ENCODE measurements at places on chromosomes 4 and X.

DNA sequence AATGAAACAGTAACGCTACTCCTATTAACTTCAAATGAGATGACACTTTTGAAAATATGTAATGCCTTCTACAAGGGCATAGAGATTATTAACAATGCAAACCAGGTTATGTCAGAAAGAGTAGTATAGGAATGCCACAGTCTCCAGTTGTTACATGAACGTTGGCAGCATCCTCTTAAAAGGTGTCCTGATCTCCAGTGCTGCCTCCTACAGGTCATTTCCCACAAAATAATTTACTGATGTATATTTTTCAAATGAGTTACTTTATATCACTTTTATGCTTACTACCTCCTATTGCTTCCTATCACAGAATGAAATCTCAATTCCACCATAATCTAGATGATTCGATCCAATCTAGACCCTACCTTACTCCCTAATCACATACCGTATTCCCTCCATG is 195.2 kb upstream of the EPHA5 start:
- H3K4me1 ChIP-seq: no peaks in the 10 kb centered on the region
- DNase-seq: no peak
- no peak overlapping the region for H3K4me3 ChIP-seq
- H3K27me3 ChIP-seq: no peaks in the 10 kb centered on the region
- no peak overlapping the region for H3K27ac ChIP-seq
- no peaks in the 10 kb centered on the region for H3K36me3 ChIP-seq

GRCh38 chr4:160562661-160563060 is 1459.8 kb downstream of the RAPGEF2 start:
- H3K36me3 ChIP-seq: no peaks in the 10 kb centered on the region
- no peaks in the 10 kb centered on the region for H3K27me3 ChIP-seq
- no peaks in the 10 kb centered on the region for H3K4me1 ChIP-seq
- H3K4me3 ChIP-seq: no peak overlapping the region

DNA sequence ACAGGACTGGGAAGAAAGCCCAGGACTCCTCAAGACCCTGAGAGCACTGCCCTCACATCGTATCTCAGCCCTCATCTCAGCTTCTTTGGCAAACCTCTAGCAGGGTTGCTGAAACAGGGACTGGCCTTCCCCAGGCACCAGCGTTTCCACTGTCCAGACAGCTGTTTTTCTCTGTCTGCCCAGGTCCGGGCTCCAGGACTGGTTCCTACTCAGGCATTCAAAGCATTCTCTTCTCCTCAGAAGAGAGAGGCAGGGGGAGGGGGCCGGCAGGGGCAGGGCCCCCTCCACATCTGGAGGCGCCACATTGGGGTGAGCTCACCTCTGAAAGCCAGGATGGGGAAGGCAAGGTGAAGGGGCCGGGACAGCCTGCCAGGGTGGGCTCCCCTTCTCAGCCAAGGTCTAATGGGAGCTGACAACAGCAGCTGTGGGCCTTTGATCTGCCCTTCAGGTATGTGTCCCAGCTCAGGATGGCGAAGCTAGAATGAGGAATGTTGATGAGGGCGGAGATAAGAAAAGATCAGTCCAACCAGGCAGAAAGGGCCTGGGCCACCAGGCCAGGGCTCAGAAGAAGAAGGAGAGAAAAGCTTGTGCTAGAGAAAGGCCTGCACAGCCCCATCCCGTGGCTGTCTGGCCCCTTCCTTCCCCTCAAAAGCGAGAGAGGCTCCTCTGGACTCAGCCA is 60.4 kb downstream of the PJA1 start:
- no peak for DNase-seq
- H3K27me3 ChIP-seq: no peaks in the 10 kb centered on the region
- no peaks in the 10 kb centered on the region for H3K36me3 ChIP-seq
- H3K27ac ChIP-seq: no peak overlapping the region
- no peak overlapping the region for H3K4me3 ChIP-seq

DNA sequence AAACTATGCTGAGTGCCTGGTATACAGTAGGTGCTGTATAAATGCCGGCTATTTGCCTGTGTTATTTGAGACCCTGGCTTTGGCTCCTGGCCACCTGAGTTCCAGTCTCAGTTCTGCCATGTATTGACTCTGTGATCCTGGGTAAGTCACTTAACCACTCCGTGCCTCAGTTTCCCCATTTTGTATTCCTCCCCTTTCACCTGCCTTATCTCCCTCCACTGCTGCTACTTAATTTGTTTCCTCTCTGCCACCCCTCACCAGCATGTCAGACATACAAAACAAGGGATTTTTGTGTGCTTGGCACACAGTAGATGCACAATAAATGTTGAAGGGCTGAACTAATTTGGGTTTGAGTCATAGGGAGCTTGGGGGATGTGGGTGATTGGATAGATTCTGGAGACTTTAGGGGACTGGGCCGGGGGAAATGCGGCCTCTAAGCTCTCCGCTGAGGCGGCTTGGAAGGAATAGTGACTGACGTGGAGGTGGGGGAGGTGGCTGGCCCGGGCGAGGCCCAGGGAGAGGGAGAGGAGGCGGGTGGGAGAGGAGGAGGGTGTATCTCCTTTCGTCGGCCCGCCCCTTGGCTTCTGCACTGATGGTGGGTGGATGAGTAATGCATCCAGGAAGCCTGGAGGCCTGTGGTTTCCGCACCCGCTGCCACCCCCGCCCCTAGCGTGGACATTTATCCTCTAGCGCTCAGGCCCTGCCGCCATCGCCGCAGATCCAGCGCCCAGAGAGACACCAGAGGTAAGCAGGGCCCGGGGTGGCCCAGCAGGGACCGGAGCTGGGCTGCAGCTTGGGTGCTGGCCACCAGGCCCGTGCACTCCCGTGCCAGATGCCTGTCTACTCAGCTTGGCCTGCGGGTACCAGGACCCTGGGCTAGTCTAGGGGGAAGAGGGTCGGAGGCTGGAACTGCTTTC is at the start of gene TIMP1:
TIMP1 (plus strand) TSS at position 706 of the 917 bp plus-strand sequence. CDS start 980 bp downstream, outside the sequence.
- H3K4me1 ChIP-seq: peaks cover 5% of the 10 kb centered on the region
- peak; percentile 89 for DNase-seq
- peaks cover 13% of the 10 kb centered on the region for H3K36me3 ChIP-seq
- H3K27me3 ChIP-seq: no peaks in the 10 kb centered on the region
- peak within 1 kb of the TSS; percentile 71 for H3K4me3 ChIP-seq

- H3K27ac ChIP-seq: no peak within 1 kb of the TSS
- peak; percentile 27 for DNase-seq
- peaks cover 51% of the 10 kb centered on the region for H3K27me3 ChIP-seq
Measured at GRCh38 chr4:52038103-52038912, at the start of gene SGCB. TSS of gene SGCB (minus strand) at chr4:52038299. CDS start at chr4:52038259, 40 bp downstream.

DNA sequence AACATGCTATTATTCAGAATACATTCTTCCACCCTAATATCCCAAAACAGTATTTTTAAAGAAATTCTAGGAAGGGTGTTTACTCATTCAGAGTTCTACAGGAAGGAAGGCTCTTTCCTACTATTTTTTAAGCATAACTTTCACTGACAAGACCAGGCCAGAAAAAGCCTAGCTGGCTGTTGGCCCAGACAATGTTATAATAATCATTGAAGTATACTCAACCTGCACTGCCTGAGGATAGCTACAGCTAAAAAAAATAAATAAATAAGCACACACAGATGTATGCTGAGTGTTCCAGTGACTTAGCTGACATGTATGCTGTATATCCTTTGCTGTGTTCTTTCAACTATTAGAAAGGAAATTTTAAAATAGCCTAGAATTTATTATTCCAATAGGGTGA is 145.8 kb upstream of the SPRY1 start:
- DNase-seq: no peak
- no peaks in the 10 kb centered on the region for H3K27me3 ChIP-seq

DNA sequence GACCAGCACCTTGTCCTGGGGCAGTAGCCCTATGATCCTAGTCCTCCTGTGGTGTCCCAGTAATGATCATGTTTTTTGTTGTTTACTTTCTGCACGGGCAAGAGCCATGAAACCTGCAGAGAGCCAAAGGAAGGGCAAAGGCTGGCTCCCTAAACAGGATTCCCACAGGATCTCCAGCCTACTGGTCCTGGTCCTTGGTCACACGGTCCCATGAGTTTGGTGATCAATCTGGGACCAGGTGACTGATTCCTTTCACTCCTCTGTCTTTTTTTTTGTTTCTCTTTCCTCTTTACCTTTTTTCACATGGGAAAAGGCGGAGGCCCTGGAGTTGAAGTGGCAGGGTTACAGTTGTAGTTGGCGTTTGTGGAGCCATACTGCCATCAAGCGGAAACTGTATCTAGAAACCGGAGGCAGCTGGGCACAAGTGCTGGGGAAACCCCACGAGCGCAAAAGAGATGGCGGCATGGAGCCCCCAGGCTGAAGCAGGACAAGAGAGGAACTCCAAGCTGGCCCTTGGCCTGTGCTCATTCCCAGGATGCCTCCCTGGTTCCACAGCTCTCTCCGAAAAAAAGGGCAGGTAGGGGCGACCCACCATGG is 34.6 kb downstream of the NBDY start:
- H3K27me3 ChIP-seq: no peaks in the 10 kb centered on the region
- no peak for DNase-seq
- peaks cover 9% of the 10 kb centered on the region for H3K36me3 ChIP-seq

DNA sequence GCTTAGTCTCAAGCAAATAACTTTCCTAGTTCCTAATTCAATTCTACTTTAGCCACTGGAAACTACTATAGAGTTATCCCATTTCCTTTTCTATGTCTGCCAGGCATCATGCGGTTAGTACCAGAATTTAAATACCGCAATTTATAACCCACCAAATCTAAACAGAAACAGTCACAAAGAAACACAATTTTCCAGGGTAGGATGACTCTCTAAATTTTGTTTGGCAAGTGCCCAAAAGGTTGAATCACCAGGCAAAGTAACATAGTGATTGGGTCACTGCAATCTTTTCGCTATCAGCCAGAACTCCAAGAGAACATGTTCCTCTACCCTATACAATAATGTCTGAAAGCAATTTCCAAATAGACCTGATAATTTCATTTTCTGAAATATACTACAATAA is 240.2 kb upstream of the GRIA3 start:
- H3K4me1 ChIP-seq: no peaks in the 10 kb centered on the region
- no peaks in the 10 kb centered on the region for H3K36me3 ChIP-seq
- H3K4me3 ChIP-seq: no peak overlapping the region
- no peaks in the 10 kb centered on the region for H3K27me3 ChIP-seq
- no peak for DNase-seq

DNA sequence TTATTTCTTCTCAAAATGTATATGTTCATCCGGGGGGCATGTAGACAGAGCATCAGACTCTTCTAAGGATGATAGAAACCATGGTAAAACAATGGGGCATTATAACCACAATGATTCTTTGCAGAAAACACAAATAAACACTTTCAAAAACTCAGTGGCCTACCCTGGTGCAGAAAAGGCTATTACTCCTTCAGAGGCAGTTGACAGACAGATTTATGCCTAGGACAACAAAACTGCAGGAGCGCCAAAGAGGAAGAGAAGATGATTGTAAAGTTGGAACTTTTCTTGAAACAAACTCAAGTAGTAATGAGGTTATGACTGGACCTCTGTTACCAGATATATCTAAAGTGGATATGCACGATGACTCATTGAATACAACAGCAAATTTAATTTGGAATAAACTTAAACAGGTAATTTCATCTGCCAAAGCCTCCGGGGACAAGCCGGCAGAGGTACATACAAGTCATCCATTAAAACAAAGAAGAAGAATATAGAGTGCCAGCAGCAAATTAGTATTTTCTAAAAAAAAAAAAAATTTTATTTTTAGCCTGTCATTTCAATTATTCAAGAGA is 1068.4 kb upstream of the INTU start:
- DNase-seq: no peak
- no peak overlapping the region for H3K4me3 ChIP-seq
- no peaks in the 10 kb centered on the region for H3K27me3 ChIP-seq
- H3K27ac ChIP-seq: no peak overlapping the region
- H3K36me3 ChIP-seq: no peaks in the 10 kb centered on the region

DNA sequence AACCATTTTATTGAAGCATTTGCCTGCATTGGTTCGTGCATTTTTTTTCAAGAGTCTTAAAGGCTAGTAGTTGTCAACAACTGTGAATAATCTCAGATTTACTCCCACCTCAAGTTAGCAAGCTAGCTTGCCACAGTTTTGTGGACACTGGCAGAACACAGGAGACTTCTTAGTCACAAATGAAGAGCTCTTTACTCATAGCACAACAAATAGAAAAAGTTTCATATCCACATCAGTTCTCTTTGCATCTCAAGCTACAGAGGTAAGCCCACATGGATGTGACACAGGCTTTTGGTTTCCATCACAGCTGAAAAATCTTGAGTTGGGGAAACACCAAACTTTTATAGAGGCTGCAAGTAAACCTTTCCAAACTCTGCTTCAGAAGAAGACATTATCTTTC is 2315.7 kb upstream of the TENM3 start:
- no peaks in the 10 kb centered on the region for H3K4me1 ChIP-seq
- no peak overlapping the region for H3K27ac ChIP-seq
- DNase-seq: no peak
- no peaks in the 10 kb centered on the region for H3K27me3 ChIP-seq
- no peak overlapping the region for H3K4me3 ChIP-seq
- no peaks in the 10 kb centered on the region for H3K36me3 ChIP-seq

DNA sequence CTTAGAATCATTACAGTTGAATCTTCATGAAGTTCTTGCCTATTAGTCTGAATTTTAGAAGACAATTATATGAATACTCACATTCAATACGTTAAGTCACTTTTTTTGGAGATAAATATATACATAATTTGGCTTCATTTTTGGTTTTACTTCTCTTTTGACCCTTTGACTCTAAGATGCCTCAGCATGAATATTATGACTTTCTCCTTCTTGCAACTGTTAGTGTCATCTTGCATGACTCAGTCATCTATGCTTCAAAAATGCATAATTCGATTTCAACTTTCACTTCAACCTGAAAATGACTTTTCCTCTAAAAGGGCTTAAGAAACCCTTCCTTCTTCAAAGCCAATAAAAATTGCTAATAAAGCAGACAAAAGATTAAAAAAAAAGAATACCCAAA is 1427.5 kb downstream of the ADGRL3 start:
- no peaks in the 10 kb centered on the region for H3K36me3 ChIP-seq
- H3K27ac ChIP-seq: no peak overlapping the region
- no peaks in the 10 kb centered on the region for H3K4me1 ChIP-seq

DNA sequence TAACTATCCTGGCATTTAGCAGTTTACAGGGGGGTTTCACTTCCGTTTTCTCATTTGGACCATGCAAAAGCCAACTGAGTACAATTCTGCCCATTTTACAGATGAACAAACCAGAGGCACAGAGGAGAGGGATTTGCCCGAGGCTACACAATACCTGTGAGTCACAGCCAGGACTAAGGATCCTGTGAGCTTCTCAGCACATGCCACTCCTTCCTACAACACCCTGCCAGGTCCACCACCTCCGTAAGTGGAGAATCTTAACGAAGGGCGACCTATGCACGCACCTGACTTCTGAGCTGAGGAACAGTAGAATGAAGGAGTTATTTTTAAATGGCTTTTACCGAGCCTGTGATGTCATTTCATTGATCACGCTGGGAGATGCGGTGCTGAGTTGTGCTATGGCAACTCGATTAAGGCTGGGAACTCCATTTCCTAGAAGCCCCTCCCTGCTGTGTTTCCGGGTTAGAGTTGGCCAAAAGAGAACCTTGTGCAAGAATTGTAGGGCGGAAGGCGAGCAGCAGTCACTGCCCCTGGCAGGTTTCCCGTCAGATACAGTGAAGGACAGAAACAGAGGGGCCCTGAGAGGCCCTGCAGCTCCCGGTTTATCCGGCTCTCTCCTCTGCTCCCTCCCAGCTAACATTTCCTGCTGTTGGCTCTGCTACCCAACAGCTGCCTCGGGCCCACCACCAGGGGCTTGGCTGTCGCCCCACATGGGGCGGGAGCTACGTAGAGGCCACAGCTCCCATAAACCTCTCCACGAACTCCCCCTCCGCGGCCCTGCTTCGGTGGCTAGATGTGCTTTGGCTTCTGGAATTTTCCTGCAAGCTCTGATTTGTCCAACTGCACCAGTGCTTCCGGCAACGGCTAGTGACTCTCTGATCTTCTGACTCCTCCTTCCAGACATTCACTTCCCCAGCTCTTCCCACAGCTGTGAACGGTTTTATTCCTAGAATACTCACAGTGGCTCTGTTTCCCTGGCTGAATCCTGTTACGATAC is 75.1 kb upstream of the USP9X start:
- peak; percentile 92 for DNase-seq
- no peaks in the 10 kb centered on the region for H3K27me3 ChIP-seq
- H3K36me3 ChIP-seq: no peaks in the 10 kb centered on the region
- peak overlapping the region; percentile 75 for H3K27ac ChIP-seq
- no peaks in the 10 kb centered on the region for H3K4me1 ChIP-seq
- H3K4me3 ChIP-seq: no peak overlapping the region

Measured in common myeloid progenitor, CD34-positive (primary cell).